ENCODE measurements at places on chromosomes 11 and 22.

DNA sequence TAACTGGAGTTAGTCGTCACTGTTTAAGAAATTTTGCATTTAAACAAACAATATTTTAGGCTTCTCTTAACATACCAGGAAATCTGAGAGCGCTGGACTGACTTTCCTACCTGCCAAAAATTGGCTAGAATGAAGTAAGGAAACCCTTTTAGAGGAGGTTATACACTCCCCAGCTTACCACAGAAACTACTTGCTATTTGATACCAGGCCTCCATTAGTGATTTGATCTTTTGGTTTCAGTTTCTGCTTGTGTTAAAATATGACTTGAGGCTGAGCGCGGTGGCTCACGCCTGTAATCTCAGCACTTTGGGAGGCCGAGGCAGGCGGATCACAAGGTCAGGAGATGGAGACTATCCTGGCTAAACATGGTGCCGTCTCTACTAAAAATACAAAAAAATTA is 419.9 kb downstream of the LRRC4C start:
- DNase-seq: no peak

DNA sequence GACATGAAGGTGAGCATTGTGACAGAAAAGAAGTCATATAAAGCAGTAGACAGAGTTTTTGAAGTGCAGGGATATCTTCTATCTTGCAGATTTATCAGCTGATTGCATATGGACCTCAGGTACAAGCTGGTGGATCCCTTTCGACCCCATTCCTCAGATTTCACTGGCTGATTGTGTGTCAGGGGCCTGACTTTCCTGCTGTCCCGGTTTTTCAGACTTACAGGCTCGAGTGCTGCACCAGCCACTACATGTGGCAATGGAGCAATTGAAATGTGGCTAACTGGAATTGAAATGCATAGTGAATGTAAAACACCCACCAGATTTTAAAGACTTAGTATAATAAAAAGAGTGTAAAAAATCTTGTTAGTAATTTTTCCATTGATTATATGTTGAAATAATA is 50.3 kb downstream of the CLMP start:
- DNase-seq: no peak

- no peak for DNase-seq
Measured at GRCh38 chr11:132792341-132793140, 739.8 kb downstream of the OPCML start.

DNA sequence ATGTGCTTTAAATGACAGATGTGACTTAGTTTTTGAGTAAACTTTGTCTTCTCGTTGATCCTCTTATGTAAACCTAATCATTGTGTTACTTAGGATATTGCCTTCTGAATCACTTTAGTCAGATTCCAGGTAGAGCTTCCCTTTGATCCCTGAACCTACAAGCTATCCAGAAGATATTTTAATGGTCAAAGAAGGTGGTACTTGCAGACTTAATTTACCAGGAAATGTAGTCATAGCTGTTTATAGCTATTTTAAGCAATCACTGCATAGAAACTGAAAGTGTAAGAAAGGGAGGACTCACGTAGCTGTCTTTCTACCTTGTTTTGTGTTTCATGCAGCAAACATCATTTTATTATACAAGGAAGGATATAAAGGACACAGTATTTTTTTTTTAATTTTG is 189.5 kb downstream of the DDX10 start:
- no peak for DNase-seq

DNA sequence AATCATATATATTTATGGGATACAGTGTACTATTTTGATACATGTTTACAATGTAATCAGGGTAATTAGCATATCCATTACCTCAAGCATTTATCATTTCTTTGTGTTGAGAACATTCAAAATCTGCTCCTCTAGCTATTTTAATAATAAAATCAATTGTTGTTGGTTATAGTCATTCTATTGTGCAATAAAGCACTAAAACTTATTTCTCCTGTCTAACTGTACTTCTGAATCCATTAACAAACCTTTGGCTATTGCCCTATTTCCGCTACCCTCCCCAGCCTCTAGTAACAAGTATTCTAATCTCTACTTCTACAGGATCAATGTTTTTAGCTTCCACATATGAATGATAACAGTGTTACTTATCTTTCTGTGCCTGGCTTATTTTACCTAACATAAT is 15.3 kb upstream of the USP2 start:
- DNase-seq: no peak

GRCh38 chr22:37994049-37994448 is 9.7 kb upstream of the SOX10 start:
- no peak for DNase-seq

- DNase-seq: peak; percentile 10
Measured at GRCh38 chr22:33357981-33358399, 299.8 kb upstream of the SYN3 start.

DNA sequence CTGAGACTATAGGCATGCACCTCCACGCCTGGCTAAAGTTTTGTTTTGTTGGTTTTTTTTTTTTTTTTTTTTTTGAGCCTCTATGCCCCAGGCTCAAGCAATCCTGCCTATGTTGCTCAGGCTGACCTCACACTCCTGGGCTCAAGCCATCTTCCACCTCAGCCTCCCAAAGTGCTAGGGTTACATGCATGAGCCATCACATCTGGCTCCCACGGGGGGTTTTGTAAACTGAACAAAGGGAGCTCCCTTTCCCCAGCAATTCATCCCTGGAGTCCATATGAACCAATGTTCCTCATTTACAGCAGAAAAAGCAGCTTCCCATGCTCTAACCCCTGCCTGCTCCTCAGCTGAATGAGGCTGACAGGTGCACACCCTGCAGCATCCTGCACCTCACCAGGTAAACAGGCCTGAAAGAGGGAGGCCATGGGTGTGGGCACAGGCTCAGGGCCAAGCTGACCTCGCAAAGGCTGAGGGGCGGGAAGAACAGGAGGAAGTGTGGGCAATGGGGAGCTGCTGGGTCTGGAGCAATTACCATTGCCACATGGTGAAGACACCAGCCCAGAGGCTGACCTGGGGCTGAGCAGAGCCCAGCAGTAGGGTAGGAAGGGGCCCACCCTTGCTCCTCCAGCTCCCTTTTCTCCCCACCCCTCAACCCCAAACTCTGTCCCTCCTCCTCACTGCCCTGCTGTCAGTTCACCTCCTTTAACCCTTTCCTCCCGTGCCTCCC is 58.2 kb downstream of the RBX1 start:
- DNase-seq: peak; percentile 2

GRCh38 chr11:7427733-7428132 is 57.6 kb upstream of the OLFML1 start:
- DNase-seq: peak; percentile 33

DNA sequence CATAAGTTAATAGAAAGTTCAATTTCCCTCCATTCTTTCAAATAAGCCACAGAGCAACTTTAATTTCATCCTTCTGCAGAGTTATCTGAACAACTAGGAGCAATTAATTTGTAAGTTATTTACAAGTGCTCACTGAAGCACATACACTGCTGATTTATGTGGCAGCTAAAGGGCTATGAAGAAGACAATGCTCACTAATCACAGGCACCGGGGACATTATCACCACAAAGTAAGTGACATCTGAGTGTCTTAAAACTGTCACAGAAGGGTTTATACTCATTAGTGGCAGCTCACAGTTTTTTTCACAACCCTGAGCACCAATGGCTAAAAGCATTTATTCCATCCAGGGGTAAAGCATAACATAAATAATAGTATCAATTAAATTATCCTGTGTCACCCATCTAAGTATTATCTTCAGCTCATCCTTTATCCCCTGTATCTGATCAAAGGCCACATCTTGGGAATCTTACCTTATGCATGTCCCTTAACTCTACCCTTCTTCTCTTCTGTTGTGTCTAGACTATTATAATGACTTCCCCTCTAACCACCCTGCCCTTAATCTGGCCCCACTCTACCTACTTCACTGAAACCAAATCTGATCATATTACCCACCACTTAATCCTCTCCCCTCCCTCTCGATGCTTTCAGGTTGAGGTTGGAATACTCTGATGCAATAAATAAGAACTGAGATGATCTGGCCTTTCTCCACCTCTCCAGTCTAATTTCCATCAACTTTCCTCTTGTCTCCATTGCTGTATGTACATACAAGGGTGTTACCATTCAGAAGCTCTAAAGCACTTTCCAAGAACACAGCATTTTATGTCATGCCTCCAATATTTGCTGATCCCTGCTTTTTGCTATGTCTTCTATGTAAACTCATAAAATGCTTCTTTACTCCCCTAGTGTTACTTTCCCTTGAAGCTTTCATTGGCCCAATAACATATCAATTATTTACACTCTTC is 252.7 kb downstream of the CASP12 start:
- no peak for DNase-seq

DNA sequence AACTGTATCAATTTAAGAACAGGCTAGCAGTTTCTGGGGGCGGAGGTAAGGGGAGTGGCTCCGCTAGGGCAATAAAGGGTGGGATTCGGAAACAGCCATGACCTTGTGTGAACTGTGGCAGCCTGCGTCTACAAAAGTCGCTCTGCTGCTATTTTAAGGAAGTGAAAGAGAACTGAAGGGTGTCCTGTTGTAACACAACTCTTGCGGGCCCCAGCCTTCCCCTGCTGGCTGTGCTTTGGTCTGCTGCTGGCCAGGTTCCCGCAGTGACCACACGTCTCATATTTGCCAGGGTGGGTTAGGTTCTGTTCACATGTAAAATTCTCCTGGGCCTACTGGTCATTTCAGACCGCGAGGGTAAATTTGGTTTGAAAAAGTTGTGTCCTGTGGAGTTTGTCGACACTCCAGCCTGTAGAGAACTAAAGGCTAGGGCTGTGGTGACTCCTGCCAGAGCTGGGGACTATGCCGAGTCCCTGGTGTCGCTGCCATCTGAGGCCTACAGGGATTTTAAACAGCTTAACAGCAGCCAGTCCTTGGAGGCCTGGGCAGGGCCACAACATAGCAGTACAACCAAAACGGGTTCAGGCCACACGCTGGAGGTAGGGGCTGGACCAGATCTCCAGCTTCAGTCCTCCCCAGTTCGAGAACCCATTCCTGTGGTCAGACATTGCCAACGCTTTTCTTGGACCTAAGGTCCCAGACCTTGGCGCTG is 1.1 kb upstream of the PPFIBP2 start:
- DNase-seq: no peak

DNA sequence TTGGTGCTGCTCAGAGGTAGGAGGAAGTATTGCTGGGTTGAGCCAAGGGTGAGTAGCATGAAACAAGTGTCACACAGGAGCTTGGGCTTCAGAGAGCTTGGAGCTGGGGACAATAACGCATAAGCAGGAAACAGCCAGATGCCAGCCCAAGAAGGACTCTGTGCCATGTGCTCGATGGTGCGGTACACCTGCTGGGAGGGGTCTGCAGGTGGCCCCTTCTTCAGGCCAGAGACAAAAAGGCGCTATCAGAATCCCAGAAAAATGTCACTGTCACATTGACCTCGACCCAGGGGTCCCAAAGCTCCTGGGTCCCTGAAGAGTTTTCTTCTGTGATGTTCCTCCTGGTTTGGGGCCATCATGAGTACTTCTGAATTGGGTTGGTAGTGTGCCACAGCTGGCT is 244.4 kb downstream of the TBC1D22A start:
- DNase-seq: no peak

GRCh38 chr11:106482917-106483785 is 405.7 kb downstream of the AASDHPPT start:
- DNase-seq: no peak

DNA sequence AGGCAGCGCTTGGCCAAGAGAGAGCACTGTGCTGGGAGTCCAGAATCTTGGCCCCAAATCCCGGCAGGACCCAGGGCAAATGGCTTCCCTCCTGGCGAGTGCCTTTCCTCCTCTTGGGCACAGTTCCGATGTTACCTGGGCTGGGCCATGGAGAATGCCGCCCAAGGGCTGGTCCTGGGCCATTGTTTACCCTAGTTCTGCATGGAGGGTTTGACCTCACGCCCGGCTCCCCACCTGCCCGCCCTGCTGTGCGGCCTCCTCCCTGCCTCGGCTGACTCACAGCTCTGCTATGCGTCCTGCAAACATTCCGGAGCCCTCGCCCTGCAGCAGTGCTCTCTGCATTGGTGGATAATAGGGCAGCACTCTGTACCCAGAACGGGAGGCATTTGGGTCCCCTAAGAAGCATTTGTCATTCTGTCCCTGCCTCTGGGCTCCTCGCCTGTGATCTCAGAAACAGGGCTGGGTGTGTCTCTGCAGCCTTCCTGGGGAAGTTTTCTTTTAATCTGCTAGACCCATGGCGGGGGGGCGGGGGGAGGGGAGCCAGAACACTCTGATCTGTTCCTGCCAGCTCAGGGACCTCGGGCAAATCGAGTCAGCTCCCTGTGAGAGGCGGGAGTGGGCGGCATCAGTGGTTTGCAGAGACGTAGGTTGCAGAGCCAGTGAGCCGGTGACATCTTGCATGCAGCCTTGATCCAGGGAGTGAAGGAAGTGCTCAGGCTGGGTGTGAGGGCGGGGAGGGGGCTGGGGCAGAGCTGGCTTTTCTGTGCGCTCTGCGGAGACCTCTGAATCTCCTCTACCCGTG is 32.9 kb upstream of the SMIM38 start:
- DNase-seq: no peak

DNA sequence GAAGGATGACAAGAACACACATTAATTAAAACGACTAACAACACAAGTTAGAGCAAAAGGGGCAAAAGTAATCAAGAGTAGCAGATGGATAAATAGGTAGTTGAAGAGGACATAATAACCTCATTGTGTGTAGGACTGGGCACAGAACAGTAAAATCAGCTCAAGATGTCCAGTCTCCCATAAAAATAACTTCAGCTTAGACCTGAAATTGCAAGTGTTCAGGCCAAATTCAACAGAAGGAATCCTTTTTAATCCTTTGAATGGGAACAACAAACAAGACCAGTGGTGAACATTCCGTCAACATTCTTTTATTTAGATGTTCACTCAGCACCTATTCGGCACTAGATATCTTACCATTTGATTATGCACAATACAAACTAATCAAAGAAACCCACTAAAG is 4.4 kb downstream of the MTMR2 start:
- no peak for DNase-seq

DNA sequence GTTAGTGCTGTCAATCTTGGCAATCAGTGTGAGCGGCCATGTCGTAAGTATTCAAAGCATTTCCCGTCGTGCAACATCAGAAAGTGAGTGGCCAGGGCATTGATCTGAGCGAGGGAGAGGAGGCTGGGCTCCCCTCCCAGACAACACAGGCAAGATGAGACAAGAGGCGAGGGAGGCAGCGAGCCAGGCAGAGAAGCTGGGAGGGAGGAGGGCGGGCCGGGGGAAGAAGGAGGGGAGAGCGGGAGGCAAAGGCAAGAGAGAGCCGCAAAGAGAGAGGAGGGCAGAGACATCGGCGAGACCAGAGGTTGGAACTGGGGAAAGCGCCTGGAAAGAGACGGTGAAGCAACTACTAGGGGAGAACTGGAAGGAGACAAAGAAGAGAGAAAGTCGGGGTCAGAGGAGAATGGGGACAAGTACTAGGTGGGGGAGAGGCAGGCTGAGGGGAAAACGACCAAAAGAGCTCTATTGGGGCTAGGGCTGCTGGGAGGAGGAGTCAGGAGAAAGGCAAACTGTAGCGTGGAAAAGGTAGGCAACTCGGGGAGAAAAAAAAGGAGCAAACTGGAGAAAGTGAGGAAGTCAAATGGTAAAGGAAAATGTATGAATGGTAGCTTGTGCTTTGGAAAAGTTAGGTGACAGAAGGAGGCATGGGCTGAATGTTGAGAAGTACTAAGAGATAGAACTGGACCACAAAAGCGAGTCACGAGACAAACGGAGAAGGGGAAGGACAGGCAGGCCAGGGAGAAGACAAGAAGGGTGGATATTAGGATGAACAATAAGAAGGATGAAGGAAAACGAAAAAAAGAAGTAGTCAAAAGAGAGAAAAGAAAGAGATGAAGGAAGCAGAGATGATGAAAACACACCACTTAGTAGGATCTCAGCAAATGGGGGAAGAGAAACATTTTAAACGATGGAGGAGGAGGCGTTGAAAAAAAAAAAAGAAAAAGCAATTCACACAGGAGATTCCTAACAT is 130.5 kb upstream of the C11orf58 start:
- DNase-seq: no peak

Data from NCI-H2029 (cell line).